ENCODE measurements at places on chromosomes 7 and 10.

- no peak for DNase-seq
Measured at GRCh38 chr10:131077031-131077430, 234.5 kb downstream of the TCERG1L start.

GRCh38 chr7:71019706-71020105 is 112.2 kb upstream of the GALNT17 start:
- no peak for DNase-seq

GRCh38 chr10:34104829-34105572 is 710.1 kb downstream of the PARD3 start:
- DNase-seq: no peak

DNA sequence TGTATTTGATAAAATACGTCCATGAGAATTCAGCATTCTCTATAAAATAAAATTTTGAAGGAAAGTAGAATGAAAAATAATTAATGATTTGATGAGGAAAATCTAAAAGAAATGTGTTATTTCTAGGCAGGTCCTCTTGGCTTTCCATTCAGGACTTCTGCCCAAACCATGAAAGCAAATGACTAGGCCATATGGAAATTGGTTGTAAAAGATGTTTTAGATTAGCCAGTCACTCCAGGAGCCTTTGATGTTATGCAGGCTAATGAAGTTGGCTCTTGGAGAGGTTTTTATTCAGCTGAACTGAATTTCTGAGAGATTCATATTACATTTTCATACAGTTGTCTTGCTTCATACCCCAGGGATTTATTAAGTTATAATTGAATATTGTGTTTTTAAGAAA is 452.8 kb downstream of the SDK1 start:
- no peak for DNase-seq

- no peak for DNase-seq
Measured at GRCh38 chr10:131181456-131181855, 130.1 kb downstream of the TCERG1L start.

DNA sequence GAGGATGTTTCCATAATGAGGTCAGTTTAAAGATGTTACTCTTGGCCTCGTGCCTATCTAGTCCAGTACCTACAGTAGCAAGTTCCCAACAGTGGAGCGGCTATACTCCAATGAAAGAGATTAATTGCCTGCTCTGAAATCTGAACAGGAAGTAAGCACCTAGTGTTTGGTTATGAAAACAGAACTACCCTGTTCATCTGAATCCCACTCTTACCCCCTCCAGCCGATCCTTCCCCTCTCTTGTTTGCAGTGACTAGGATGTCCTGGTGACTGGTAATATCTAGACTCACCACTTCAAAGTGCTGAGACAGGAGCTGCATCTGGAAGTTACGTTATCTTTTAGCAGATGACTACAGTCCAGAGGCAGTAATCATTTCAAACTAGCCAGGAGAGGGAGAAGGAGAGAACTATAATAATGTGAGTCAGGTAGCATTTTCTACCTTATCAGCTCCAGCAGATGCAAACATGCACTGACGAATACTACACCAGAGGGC is 666.7 kb upstream of the NRP1 start:
- no peak for DNase-seq

GRCh38 chr7:126791306-126791705 is 461.4 kb downstream of the GRM8 start:
- DNase-seq: no peak

GRCh38 chr7:119281181-119281846 is 991.7 kb upstream of the KCND2 start:
- DNase-seq: no peak

- DNase-seq: peak; percentile 97
Measured at GRCh38 chr7:116271963-116272886, 61.9 kb downstream of the TES start.

DNA sequence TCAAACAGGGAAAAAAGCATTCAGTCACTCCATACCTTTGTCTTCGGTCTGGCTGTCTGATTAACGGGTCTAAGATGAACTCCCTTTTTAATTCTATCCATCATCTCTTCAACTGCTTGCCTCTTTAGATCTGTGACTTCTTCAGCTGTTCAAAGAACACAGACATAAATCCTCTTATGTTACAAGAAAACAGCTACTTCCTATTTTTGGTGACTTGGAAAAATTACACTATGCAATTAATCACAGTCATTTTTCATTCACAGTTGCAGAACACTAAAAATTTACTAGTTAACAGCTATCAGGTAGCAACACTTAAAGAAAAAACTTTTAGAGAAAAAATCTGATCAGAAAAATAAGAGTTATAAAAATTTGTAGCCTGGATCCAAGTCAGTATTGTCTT is 66.0 kb downstream of the ENO4 start:
- no peak for DNase-seq

DNA sequence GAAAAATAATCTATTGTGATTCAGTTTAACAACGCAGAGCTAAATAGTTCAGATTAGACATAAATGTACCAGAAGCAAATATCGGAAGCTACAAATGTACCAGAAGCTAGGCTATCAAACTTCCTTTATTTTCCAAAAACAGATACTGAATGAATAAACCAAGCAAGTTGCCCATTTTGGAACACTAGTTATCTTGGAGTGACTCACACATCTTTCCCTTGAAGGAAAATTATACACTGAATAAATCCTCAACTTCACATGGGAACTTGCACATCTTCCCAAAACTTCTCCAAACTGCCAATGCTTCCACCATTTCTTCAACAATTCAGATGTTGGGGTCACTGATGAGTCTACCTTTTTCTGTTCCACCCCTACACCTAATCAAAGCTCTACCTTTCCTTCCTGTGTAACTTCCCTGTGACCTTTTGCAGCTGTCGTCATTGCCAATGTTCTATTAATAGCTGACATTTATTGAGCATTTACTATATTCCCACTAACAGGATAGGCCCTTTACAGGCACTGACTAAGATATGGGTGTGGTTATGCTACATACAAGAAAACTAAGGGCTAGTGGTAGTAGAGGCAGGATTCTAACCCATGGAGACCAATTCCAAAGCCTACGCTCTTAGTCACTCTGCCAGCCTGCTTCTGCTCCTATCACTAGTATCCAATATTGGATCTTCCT is 22.7 kb downstream of the RELN start:
- no peak for DNase-seq

DNA sequence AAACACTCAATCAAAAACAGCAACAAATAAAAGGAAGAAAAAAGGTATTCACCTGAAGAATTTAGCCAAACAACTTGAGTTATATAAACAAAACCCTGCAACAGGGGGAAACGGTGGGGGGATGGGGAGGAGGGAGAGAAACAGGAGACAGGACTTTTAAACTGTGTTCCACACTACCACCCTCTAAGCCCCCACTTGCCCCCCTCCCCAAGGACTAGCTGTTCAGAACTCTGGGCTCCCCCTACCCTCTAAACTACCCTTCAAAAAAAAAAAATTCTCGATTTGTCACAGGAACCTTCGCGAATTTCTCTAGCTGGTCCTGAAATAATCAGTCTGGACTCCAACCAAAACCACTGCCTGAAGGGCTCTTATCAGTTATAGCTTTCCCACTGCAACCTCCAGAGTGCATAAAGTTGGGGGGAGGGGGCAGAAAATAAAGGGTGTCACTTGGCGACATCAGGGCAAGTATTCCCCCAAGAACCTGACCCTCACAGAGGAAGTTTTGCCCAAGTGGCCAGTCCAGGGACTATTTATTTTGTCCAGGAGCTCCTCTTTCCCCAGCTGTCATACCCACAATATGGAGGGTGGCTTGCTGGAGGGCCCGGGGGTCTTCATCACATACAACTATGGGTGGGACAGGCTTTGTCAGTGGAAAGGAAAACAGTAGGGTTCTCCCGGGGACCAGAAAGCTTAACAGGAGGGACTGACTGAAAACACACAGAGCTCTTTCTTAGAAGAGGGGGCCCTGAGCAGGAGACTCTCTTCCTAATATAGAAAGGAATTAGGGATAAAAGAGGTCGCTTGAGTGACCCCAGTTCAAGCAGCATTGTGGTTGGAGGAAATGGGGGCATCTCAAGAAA is 1.3 kb downstream of the UBE2H start:
- DNase-seq: no peak

DNA sequence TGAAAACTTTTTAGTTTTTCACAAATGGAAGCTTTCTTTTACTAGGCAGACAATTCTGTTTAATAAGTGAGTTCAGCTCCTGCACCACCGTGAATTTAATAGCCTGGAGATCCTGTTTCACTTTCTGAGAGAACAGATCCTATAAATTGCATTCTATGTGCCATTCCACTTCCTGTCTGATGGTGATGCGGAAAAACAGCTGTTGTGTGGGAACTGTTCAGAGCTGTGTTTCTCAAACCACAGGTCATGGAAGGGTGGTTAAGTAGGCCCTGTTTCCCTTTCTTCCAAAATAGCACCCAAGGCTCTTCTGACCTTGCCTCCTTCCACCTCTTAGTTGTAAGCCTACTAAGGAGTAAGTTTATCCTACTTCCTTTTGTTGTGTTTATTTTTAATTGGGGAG is 97.2 kb upstream of the DKK1 start:
- DNase-seq: no peak

- peak; percentile 85 for DNase-seq
Measured at GRCh38 chr7:20199015-20199737, 18.0 kb downstream of the MACC1 start.

GRCh38 chr7:106346678-106347217 is 62.0 kb upstream of the NAMPT start:
- peak; percentile 77 for DNase-seq

GRCh38 chr10:86393362-86393761 is 26.8 kb upstream of the GRID1 start:
- no peak for DNase-seq

DNA sequence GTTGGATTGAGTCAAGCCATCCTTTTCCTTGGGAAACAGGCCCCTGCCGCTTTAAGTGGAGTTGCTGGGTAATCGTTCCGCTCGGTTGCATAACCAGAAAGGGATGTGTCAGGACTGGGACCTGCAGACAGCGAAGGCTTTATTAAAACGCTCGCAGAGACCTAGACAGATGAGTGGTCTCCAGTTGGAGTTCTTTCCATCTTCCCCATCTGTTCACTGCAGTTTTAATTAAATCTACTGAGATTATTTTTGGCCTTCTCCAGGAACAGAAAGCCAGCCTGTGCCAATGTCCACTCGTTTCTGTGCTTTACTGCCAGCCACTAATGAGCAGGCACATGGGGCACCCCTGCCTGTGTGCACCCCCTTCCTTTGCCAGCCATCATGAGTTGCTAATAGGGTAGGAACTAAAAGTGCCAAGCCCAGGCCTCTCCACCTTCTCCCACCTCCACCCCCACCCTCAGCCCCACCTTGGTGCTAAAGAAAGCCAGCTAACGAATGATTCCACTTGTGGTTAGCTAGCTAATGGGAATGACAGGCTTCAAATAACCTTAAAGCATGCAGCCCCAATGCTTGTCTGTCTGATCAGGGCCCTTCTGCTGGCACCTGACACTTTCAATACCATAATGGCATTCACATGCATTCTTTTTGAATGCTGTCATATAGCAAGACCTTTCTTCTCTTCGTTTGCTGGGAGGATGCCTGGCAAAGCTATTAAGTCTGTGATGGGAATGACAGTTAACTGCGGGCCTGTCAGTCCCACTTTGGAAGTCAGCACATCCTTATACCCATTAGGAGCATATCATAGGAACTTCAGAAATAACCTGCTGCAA is 556.8 kb upstream of the GALNT17 start:
- peak; percentile 54 for DNase-seq

GRCh38 chr7:75981453-75982305 is 12.7 kb downstream of the TMEM120A start:
- DNase-seq: no peak

DNA sequence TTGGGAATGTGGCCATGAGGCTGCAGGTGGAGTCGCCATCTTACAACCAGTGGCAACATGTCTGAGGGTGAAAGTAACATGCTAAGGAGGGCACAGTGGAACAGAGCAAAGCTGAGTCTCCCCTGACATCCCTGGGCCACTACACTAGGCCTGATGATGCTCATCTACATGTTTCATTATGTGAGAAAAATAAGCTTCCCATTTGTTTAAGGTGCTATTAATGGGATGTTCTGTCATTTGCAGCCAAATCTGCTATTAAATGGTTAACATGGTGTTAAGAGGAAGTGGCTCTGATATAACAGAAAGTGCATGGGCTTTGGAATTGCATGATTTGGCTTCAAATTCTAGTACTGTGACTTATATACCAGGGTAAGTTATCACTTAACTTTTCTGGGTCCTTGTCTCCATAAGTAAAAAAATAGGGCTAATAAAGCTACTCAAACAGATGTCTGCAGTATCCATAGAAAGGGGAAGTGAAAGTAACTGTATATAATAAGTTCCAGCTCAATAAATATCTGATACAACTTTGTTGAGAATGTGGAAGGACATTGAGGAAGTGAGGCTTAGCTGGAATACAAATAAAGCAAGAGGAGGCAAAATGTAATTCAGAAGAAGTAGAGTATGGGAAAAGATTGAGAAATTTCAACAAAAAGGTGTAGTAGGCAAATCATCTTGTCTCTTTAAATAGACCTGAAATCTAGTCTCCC is 158.9 kb downstream of the RTKN2 start:
- DNase-seq: no peak

GRCh38 chr7:12567015-12567414 is 3.5 kb upstream of the SCIN start:
- DNase-seq: no peak

DNA sequence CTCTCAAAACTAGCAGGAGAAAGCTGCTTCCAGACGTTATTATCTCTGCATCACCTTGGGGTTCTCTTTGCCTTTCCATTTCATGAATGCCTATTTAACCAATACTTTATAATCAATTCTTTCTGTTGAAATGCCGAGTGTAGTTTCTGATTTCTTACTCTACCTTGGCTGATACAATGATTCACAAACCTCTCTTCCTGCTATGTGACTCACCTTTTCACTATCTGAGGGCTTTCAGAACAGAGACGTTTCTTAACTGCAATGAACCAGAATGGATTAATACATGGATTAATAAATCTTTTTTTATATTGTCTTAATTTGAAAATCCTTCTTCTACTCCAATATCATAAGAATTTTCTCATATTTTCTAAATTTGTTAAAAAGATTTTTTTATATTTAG is 46.4 kb upstream of the ZNF746 start:
- DNase-seq: peak; percentile 9

- DNase-seq: no peak
Measured at GRCh38 chr7:74344132-74344496, 54.9 kb downstream of the CLIP2 start.

DNA sequence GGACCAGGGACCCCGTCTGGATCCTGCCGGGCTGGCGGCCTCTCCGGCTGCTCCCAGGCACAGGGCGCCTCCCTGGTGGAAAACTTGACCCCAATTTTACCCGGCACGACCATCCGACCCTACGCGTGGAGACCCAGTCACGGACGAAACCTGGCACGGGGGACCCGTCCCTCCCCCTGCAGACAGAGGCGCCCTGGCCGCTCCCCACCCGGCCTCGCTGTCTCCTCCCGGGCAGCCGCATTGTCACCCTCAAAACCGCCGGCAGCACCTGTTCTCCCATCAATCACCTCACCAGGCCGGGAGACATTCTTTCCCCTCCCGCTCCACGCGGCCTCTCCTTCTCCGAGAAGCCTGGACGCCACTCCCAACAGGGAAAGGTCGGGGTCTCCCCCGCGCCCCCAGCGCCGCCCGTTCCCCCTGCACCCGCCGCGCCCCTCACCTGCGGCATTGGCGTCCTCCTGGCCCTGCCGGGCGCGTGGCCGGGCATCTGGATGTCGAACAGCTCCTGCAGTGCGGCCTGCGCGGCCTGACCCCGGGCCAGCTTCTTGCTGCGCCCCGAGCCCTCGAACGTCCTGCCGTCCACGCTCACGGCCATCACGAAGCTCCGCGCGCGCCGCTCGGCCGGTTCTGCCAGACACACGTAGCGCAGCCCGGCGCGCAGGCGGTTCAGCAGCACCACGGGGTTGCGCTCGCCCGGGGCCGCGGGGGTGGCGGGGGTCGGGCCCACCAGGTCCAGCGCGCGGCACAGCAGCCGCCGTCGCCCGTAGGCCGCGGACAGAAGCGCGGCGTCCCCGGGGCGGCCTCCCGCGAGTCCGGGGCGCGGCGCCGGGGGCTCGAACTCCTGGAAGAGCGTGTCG is 306.6 kb downstream of the WDR37 start:
- DNase-seq: no peak

All from RWPE1 (cell line).